Hepatocyte (in vitro differentiated cells): ENCODE measurements at places on chromosomes 5 and 9. TPM values are rescaled to one million over a fixed set of nuclear protein-coding genes. Genes with fewer than 3 reads are reported as not detected.
A peak's percentile ranks its signal among the peaks of the same experiment; 100 is the strongest.

Gene PTPN3
- total RNA-seq: 11.8 and 12.1 TPM in 2 replicates

DNA sequence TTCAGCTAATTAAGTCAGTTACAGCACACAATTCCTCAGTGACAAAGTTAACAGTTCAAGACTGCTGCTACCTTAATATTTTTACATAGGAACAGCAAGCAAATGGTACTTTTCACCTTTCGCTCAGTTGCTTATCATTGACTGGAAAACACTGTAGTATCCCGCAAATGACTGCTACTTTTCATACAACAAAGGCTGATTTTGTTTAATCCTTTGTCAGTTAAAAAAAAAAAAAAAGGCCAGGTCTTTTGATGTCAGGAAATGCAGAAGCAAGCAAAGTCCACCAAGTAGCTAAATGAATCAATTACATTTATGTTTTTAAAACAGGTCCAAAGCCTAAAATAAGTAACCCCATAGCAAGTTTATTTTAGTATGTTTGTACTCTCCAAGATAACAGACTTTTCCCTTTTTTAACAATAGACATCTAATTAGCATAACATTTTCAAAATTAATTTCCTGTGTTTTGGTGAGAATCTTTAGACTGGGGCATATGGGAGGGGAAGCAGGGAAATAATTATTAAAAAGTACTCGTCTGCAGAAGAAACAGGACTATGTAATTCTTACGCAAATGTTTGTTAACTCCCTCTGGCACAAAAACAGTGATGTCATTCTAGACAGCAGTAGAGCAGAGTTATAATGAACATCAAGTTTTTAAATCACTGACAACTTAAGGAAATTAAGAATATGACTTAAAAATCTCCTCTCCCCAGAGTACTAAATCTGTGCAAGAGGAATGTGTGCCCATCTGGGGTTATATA is 9.6 kb downstream of the PFDN1 start:
- peak overlapping the region; percentile 45 for H3K27ac ChIP-seq
- no peaks in the 10 kb centered on the region for H3K36me3 ChIP-seq
- H3K27me3 ChIP-seq: no peaks in the 10 kb centered on the region
- DNase-seq: peak; percentile 11

DNA sequence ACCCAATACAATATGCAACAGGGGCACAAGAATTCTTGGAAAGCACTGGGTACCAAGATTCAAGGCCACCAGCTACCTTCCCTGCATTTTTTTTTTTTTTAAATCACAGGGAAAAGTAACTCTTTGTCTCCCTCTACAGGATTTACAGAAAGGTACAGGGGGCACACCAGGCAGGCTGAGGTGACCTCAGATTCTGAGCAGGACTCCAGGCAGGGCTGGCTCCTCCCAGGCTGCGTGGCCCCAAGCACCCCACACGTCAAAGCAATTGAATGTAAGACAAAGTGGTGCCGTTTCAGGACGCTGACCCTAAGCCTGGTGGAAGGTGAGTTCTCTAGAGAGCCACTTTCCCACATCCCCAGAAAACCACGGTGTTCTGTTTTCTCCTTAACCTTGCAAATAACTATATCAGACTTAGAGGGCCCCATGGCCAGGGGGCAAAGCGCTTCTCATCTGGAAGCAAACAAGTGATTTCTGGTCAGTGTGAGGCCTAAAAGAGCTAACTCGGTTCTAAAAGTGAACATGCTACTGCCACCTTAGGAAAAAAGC is 222.6 kb downstream of the ROR2 start:
- H3K27me3 ChIP-seq: no peaks in the 10 kb centered on the region
- peak overlapping the region; percentile 14 for H3K27ac ChIP-seq
- no peaks in the 10 kb centered on the region for H3K36me3 ChIP-seq
- no peaks in the 10 kb centered on the region for H3K4me1 ChIP-seq

- no peaks in the 10 kb centered on the region for H3K36me3 ChIP-seq
- H3K27ac ChIP-seq: peak overlapping the region; percentile 61
- no peaks in the 10 kb centered on the region for H3K27me3 ChIP-seq
- peak; percentile 68 for DNase-seq
- H3K4me1 ChIP-seq: peaks cover 50% of the 10 kb centered on the region
Observed at GRCh38 chr5:1185629-1186350, 15.6 kb upstream of the SLC6A19 start.

Gene CCDC192
- not detected in 2 replicates for total RNA-seq

GRCh38 chr5:40736103-40736875 is 19.5 kb downstream of the TTC33 start:
- H3K27me3 ChIP-seq: no peaks in the 10 kb centered on the region
- peaks cover 32% of the 10 kb centered on the region for H3K4me1 ChIP-seq
- peak; percentile 57 for DNase-seq
- H3K4me3 ChIP-seq: no peak overlapping the region
- no peak overlapping the region for H3K27ac ChIP-seq

Gene ERP44
- total RNA-seq: 34.3 and 40.6 TPM in 2 replicates

Gene SAXO1
- total RNA-seq: not detected in 2 replicates

Gene RLN1
- total RNA-seq: not detected in 2 replicates

DNA sequence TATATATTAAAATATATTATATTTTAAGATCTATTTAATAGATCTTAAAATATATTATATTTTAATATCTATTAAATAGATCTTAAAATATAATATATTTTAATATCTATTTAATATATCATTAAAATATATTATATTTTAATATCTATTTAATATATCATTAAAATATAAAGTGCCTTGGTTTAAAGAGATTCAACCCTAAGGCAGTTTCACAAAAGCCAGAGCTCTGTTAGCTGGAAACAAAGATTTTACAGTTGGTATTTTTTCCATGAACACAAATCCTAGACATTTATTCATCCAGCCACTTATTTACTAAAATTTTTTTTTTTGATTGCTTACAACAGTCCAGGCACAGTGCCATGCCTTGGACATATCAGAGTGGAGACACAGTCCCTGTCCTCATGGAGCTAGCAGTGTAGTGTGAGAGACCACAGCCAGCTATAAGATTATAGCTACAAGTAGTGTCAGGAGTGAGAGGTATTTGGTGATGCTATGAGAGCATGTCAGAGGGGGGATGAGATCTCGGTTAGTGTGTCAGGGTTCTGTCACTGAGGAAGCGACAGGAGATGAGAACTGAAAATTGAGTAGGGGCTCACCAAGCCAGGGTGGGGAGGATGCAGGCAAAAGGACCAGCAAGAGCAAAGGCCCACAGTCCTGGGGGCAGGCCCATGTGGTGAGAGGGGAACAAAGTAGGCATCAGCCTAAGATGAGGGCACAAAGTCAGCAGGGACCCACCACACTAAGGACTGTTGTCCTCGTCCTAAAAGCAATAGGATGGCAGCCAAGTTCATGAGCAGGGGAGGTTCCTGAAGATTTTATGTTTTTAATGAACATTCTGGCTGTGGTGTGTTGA is 74.5 kb downstream of the FBXO38 start:
- no peak for DNase-seq
- no peaks in the 10 kb centered on the region for H3K36me3 ChIP-seq
- no peak overlapping the region for H3K27ac ChIP-seq
- no peaks in the 10 kb centered on the region for H3K27me3 ChIP-seq

Gene MLANA
- total RNA-seq: not detected in 2 replicates

Gene SPATA31A3
- total RNA-seq: not detected in 2 replicates

- peaks cover 4% of the 10 kb centered on the region for H3K4me1 ChIP-seq
- DNase-seq: no peak
- no peaks in the 10 kb centered on the region for H3K36me3 ChIP-seq
- H3K27me3 ChIP-seq: no peaks in the 10 kb centered on the region
Observed at GRCh38 chr5:160627921-160628618, 206.4 kb downstream of the PTTG1 start.

- no peak for DNase-seq
- H3K27me3 ChIP-seq: no peaks in the 10 kb centered on the region
- no peaks in the 10 kb centered on the region for H3K36me3 ChIP-seq
- no peak overlapping the region for H3K27ac ChIP-seq
- no peaks in the 10 kb centered on the region for H3K4me1 ChIP-seq
Observed at GRCh38 chr5:135069016-135069770, 35.2 kb upstream of the PITX1 start.
